ENCODE measurements at places on chromosomes 13 and 19. TPM values are rescaled to one million over a fixed set of nuclear protein-coding genes. Genes with fewer than 3 reads are reported as not detected.

Gene XAB2
- 31.4 TPM for total RNA-seq

Gene SCGB2B2
- total RNA-seq, result 0.20 TPM

Gene FPR1
- not detected for total RNA-seq

Gene FXYD3
- total RNA-seq, result not detected

Gene ZNF816
- total RNA-seq, result 4.7 TPM

Gene LGALS4
- not detected for total RNA-seq

Gene LMTK3
- 0.05 TPM for total RNA-seq

Gene PTH2
- not detected for total RNA-seq

Gene C13orf42
- total RNA-seq, result not detected

Gene APOC4
- total RNA-seq, result not detected

Gene SGCG
- total RNA-seq, result not detected

Gene TINCR
- total RNA-seq, result 0.53 TPM

Gene BCAM
- 22.6 TPM for total RNA-seq

Gene GPR183
- not detected for total RNA-seq

Gene EBI3
- 0.73 TPM for total RNA-seq

Measured in mammary microvascular endothelial cell (primary cell).